ENCODE measurements at places on chromosomes 1 and 21.

DNA sequence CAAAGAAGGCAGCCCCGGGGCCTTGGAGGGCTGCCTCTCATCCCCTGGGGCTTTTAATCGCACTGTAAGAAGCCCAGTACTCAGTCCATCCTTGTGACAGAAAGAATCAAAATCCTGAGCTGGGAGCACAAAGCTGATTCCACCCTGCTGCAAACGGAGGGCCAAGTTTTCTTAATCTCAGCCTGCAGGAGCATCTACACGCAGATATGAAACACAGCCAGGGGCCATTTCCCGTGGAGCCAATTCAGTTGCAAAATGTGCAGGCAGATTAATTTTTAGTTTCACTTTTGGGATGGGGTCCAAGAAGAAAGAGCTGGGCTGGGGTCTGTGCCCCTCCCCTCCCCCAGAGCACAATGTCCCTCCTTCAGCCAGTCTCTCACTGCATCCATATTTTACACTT is 4.4 kb downstream of the LYPD8 start:
- no peak for DNase-seq

- peak; percentile 30 for DNase-seq
Observed at GRCh38 chr1:217134857-217135568, 411.8 kb upstream of the ESRRG start.

GRCh38 chr1:6088956-6089355 is 43.3 kb downstream of the KCNAB2 start:
- DNase-seq, result no peak

DNA sequence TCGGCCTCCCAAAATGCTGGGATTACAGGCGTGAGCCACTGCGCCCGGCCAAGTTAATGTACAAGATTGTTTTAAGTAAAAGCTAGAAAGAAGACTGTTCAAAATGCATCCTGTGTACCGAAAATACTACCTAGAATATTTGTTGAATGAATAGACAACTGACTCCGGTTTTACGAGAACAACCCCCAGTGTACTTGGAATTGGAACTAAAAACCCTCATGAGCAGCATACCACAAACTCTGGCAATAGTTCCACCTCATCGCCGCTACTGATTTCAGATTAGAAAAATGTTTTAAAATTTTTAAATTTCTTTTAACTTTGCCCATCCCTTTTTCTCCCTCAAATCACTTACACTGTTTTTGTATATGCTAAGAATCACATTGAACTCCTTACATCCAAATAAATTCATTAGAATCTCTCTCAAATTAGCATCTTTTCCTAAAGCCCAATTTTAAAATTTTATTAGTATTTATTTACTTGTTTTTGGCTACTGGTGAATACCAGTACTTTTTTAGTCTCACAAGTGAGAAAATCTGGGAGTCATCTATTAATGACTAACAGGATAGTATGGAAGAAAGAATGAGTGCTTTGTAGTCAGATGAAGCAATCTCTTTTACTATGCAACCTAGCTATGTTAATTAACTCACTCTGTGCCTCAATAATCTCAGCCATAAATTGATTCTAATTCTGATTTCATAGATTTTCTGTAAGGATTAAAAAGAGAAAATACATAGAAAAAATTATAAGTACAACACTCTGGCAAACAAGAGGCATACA is 95.1 kb downstream of the GPATCH2 start:
- DNase-seq, result no peak

DNA sequence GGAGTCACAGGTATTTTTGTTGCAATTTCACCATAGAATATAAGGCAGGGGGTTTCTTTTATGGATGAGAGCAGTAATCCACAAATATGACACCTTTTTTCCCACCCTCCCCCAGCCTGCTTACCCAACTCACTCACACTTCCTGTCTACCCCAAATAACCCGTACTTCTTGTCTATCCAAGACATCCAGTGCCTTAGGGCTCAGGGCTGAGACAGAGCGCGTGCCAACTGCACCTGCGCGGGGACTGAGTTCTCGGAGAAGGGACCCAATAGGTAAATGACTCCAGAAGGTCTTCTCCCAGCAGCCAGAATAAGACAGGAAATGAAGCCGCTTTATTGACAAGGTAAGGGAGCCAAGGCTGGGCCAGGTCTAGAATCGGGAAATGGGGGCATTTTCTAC is 369.1 kb downstream of the SIPA1L2 start:
- DNase-seq, result no peak

DNA sequence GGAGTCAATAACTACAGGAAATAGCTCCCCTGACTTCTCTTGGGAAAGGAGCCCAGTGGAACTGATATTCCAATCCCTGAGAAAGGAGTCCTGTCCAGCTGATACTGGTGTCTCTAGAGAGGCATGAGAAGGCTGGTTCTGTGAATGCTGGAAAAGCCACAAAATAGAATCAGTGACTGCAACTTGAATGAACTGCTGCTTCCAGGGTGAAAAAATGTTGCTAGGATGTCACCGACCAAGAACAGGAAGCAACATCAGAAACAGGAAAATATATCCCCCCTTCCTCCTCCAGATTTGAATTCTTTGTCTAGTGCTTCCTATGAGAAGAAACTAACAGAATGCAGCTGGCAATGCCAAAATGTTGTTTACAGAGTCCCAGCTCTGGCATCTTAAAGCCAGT is 269.3 kb upstream of the LYPLAL1 start:
- DNase-seq, result peak; percentile 45

GRCh38 chr1:154148807-154149206 is 6.1 kb downstream of the NUP210L start:
- no peak for DNase-seq

GRCh38 chr21:14684071-14684470 is 138.0 kb upstream of the SAMSN1 start:
- DNase-seq, result no peak

Measured in lung (tissue), 17 donors.